ENCODE measurements at places on chromosomes 1 and 21. TPM values are rescaled to one million over a fixed set of nuclear protein-coding genes. Genes with fewer than 3 reads are reported as not detected.

GRCh38 chr1:225422031-225422605 lies 5.7 kb downstream of the LBR start:
- no peak for DNase-seq
- peaks cover 17% of the 10 kb centered on the region for H3K4me1 ChIP-seq
- H3K27me3 ChIP-seq = no peaks in the 10 kb centered on the region
- peak overlapping the region; percentile 71 for H3K27ac ChIP-seq
- peaks cover 22% of the 10 kb centered on the region for H3K36me3 ChIP-seq

Gene TTC34
- polyA plus RNA-seq = 0.51 TPM

GRCh38 chr1:15229707-15230131 lies 17.3 kb upstream of the FHAD1 start:
- no peaks in the 10 kb centered on the region for H3K27me3 ChIP-seq
- H3K4me3 ChIP-seq = no peak overlapping the region
- no peaks in the 10 kb centered on the region for H3K36me3 ChIP-seq
- no peak for DNase-seq
- H3K27ac ChIP-seq = no peak overlapping the region

GRCh38 chr1:39147099-39148025 lies 57.1 kb upstream of the MACF1 start:
- DNase-seq = no peak
- H3K36me3 ChIP-seq = no peaks in the 10 kb centered on the region
- H3K4me3 ChIP-seq = no peak overlapping the region
- peaks cover 15% of the 10 kb centered on the region for H3K4me1 ChIP-seq

Gene RAP1GAP
- 0.30 TPM for polyA plus RNA-seq

DNA sequence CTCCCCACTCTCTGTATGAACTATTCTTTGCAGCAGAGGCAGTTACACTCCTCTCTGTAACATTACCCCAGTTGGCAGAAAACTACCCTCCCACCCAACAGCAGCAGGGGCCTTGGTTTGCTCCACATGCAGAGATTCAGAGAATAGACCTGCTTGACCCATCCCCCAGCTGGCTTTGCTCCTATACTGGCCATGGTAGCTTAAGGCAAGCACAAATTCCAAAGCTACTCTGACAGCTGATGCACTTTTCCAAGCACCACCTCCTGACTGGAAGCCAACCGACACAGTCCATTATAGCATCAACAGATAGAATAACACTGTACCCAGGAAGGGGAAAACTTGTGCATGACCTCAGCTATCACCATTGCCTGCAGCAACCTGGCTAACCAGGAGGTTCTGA lies 846.5 kb upstream of the NCAM2 start:
- DNase-seq = no peak
- H3K4me1 ChIP-seq = no peaks in the 10 kb centered on the region
- H3K27ac ChIP-seq = no peak overlapping the region

DNA sequence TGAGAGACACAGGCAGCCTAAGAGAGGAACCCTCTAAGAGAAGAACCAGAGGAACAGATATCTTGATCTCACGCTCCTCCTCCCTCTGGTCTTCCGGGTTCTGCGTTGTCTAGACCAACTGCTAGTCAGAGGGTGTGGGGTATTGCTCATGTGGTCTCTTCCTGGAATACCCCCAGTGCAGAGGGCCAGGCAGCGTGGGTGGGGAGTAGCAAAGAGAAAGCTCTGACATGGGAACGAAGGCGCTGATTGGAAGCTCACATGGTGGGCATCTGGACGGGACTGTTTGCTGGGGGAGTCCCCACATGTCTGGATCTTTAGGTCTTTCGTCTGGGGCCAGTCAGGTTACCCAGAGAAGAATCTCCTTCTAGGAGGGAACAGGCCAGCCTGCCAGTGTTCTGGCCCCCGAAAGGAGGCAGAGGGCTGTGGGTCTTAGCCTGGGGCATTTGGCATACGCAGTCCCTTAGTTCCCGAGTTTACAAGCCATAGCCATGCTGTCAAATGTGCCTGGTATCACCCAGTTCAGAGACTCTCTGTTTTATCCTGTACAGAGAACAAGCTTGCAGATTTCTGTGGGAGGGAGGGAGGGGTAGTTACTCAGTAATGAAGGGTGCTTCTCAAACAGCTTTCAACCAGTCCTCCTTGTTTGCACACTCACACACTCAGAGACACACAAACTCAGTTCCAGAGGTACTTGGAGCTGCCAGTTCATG lies 18.3 kb upstream of the IL6R start:
- no peak overlapping the region for H3K4me3 ChIP-seq
- H3K36me3 ChIP-seq = no peaks in the 10 kb centered on the region
- peaks cover 3% of the 10 kb centered on the region for H3K4me1 ChIP-seq

DNA sequence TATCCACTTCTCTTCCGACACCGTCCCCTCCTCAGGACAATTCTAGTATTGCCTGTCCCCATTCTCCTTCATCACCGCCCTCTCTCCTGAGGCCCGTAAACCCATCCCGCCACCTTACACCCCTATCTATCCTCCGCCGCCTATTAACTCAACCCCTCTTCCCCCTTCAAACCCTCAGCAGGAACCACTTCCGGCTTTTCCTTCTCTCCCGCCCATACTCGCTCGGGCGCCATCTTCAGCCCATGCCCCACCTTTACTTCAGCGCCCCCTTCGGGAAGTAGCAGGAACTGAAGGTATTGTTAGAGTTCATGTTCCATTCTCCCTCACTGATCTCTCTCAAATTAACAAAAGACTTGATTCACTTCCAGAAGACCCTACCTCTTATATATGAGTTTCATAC lies 31.6 kb downstream of the VN1R5 start:
- no peak overlapping the region for H3K4me3 ChIP-seq
- no peak overlapping the region for H3K27ac ChIP-seq
- DNase-seq = no peak
- no peaks in the 10 kb centered on the region for H3K36me3 ChIP-seq
- H3K27me3 ChIP-seq = no peaks in the 10 kb centered on the region
- H3K4me1 ChIP-seq = no peaks in the 10 kb centered on the region

GRCh38 chr21:37876561-37876960 lies 39.7 kb downstream of the KCNJ6 start:
- H3K4me3 ChIP-seq = no peak overlapping the region
- no peak for DNase-seq
- H3K36me3 ChIP-seq = no peaks in the 10 kb centered on the region
- no peaks in the 10 kb centered on the region for H3K4me1 ChIP-seq

- peaks cover 4% of the 10 kb centered on the region for H3K4me1 ChIP-seq
- no peaks in the 10 kb centered on the region for H3K27me3 ChIP-seq
- no peak for DNase-seq
Observed at GRCh38 chr21:45069711-45070110, 4.7 kb upstream of the ADARB1 start.

Gene OLFM3
- not detected for polyA plus RNA-seq

- no peak overlapping the region for H3K4me3 ChIP-seq
- H3K27me3 ChIP-seq = peaks cover 97% of the 10 kb centered on the region
- peaks cover 73% of the 10 kb centered on the region for H3K4me1 ChIP-seq
Observed at GRCh38 chr21:33027401-33028286, 1.9 kb downstream of the OLIG2 start.

DNA sequence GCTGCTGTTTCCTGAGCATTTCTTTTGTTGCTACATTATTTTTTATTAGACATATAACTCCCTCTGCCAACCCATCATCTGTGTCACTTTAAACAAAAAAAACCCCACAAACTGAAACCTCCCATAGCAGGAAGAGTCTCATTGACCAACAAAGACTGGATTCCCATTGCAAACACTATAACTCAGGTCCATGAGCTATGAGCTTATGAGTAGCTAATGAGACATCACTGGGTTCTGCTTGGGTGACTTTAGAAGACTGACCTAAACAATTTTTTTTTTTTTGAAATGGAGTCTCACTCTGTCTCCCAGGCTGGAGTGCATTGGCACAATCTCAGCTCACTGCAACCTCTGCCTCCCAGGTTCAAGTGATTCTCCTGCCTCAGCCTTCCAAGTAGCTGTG lies 212.8 kb downstream of the LTN1 start:
- no peaks in the 10 kb centered on the region for H3K4me1 ChIP-seq
- no peaks in the 10 kb centered on the region for H3K27me3 ChIP-seq
- no peak for DNase-seq
- H3K4me3 ChIP-seq = no peak overlapping the region
- no peaks in the 10 kb centered on the region for H3K36me3 ChIP-seq

DNA sequence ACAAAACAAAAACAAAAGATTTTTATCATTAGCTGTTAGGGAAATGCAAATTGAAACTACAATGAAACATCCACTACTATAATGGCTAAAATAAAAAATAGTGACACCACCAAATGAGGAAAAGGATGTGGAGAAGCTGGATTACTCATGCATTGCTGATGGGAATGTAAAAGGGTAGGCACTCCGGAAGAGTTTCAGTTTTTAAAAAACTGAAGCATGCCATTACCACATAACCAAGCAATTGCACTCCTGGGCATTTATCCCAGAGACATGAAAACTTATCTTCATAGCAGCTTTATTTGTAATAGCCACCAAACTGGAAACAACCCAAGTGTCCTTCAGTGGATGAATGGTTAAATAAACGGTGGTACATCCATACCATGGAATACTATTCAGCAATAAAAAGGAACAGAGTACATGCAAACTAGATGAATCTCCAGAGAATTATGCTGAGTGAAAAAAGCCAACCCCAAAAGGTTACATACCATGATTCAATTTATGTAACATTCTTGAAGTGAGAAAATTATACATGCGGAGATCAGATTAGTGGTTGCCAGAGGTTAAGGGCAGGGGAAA lies 14.5 kb upstream of the CFAP298 start:
- H3K36me3 ChIP-seq = peaks cover 36% of the 10 kb centered on the region
- DNase-seq = no peak
- H3K27ac ChIP-seq = no peak overlapping the region
- no peak overlapping the region for H3K4me3 ChIP-seq
- no peaks in the 10 kb centered on the region for H3K4me1 ChIP-seq
- H3K27me3 ChIP-seq = no peaks in the 10 kb centered on the region

Gene TAL1
- polyA plus RNA-seq = 12.1 TPM

- H3K4me1 ChIP-seq = peaks cover 55% of the 10 kb centered on the region
- no peak overlapping the region for H3K27ac ChIP-seq
- no peak for DNase-seq
- peaks cover 8% of the 10 kb centered on the region for H3K36me3 ChIP-seq
Observed at GRCh38 chr1:33030575-33030974, 6.1 kb downstream of the AK2 start.

Gene COL16A1
- 25.6 TPM for polyA plus RNA-seq

DNA sequence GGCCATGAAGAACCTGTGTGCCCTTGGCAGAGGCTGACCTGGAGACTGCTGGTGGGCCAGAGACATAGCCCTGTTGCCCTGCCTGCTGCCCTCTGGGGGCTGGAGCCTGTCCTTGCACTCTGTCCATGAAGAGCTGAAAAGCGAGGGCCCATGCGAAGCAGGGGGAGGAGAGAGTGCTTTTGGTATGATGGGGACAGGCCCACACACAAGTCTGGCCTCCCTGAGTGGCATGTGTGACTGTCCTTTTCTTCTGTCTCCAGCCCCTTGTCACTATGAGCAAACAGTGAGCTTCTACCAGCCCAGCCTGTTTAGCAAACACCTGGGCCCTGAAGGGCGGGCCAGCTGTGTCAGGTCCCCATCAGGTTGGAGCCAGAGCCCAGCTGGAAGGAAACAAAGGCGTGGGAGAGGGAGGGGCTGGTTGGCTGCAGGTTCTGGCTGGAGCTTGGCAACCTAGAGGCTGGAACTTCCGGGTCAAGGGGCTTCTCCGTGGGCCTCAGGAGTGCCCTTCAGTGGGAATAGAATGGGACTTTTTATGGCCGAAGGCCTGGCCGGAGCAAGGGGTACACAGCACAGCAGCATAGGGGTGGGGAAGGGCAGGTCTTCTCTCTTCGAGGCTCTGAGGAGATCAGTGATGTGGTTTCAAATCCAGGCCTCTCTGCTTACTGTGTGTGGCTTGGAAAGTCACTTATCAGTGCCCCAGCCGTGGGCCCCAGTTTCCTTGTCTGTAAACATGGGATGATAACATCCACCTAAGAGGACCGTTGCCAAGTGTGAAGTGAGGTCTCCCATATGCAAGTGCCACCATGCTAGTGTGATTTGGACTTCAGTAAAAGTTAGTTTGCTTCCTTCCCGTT lies 14.3 kb downstream of the QSOX1 start:
- H3K36me3 ChIP-seq = peaks cover 10% of the 10 kb centered on the region
- no peaks in the 10 kb centered on the region for H3K27me3 ChIP-seq
- no peak overlapping the region for H3K27ac ChIP-seq

- H3K4me1 ChIP-seq = peaks cover 90% of the 10 kb centered on the region
- H3K27me3 ChIP-seq = no peaks in the 10 kb centered on the region
- no peak overlapping the region for H3K4me3 ChIP-seq
- H3K36me3 ChIP-seq = no peaks in the 10 kb centered on the region
Observed at GRCh38 chr1:234978397-234979295, 150.0 kb downstream of the TOMM20 start.

Gene SLAMF8
- 18.7 TPM for polyA plus RNA-seq

DNA sequence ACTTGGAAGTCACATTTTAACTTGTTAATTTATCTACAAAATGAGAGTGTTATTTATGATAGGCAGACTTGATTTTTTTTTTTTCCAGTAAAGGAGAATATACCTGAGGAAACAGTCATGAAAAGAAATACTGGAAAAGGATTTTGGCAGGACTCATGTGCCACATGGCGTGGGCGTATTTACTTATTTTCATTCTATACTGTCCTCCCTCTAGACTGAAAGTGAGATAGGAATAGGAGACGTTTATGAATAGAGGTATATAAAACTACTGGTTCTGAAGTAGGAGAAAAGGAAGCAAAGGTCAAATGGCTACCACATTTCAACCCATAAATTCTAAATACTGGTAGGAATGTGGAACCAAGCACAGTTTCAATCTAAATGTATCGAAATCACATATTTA lies 94.8 kb upstream of the MPC2 start:
- H3K4me1 ChIP-seq = no peaks in the 10 kb centered on the region
- no peaks in the 10 kb centered on the region for H3K36me3 ChIP-seq
- H3K4me3 ChIP-seq = no peak overlapping the region
- no peak overlapping the region for H3K27ac ChIP-seq
- H3K27me3 ChIP-seq = no peaks in the 10 kb centered on the region

DNA sequence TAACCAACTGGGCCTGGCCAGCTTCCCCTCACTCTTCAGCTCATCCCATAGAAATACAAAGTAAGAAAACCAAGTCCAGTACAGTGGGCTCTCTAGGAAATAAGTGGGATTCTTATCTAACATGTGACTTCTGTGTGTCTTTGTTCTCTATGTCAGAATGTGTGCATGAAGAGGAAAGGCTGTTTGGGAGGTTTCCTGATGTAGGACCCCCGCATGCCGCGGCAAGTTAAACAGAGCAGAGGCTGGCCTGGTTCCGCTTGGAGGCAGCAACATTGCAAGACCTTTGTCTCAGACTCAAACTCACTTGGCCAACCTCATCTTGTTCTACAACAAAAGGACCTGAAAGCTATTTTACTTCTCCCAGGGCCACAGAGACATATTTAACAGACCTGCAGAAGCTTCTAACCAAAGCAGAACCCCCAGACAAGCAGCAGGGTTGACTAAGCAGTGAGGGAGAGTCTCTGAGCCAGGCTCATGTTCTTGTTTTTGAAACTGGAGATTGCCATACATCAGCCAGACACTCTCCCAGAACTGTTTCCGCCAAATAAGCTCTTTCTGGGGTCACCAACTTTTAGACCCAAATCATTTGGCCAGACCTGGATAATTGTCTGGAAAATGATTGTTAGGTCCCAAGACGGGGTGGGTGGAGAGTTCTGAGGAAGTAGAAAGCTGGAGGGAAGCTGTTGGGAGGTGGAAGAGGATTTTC lies 6.2 kb downstream of the MTARC2 start:
- H3K4me3 ChIP-seq = no peak overlapping the region
- H3K4me1 ChIP-seq = peaks cover 29% of the 10 kb centered on the region
- no peak for DNase-seq
- peaks cover 7% of the 10 kb centered on the region for H3K36me3 ChIP-seq

Gene FCMR
- 187 TPM for polyA plus RNA-seq

Gene CD52
- 3,726 TPM for polyA plus RNA-seq

All from spleen (tissue), 13 donors.